ENCODE measurements at places on chromosomes 13 and 19.

DNA sequence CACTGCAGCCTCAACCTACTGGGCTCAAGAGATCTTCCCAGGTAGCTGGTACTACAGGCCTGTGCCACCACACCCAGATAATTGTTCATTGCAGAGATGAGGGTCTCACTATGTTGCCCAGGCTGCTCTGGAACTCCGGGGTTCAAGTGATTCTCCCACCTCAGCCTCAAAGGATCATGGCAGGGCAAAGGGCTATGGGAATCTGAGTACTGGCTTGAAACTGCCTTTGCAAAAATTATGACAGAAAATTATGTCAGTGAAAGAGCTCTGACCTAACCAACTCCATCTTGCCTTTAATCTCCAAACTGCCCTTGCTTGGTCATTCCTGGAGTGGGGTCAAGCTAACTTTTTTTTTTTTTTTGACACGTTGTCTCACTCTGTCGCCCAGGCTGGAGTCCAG lies 1.3 kb upstream of the DNASE2 start:
- no peak for DNase-seq

DNA sequence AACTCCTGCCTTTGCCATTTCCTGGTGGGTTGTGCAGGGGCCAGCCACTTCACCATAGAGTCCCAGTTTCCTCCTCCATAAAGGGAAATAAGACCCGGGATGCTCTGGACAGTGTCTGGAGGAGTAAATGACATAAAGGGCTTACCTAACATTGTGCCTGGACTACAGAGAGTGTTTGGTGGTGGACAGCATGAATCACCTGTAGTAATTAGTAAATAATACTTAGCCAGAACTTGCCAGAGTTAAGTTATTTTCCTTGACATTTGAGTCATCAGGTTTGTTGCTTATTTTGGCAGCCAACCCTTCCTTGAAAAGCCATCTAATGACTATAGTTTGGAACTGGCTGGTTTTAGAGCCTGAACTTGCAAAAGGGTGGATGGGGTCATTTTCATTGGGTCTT lies 159.2 kb downstream of the SLC7A1 start:
- DNase-seq, result peak; percentile 58

DNA sequence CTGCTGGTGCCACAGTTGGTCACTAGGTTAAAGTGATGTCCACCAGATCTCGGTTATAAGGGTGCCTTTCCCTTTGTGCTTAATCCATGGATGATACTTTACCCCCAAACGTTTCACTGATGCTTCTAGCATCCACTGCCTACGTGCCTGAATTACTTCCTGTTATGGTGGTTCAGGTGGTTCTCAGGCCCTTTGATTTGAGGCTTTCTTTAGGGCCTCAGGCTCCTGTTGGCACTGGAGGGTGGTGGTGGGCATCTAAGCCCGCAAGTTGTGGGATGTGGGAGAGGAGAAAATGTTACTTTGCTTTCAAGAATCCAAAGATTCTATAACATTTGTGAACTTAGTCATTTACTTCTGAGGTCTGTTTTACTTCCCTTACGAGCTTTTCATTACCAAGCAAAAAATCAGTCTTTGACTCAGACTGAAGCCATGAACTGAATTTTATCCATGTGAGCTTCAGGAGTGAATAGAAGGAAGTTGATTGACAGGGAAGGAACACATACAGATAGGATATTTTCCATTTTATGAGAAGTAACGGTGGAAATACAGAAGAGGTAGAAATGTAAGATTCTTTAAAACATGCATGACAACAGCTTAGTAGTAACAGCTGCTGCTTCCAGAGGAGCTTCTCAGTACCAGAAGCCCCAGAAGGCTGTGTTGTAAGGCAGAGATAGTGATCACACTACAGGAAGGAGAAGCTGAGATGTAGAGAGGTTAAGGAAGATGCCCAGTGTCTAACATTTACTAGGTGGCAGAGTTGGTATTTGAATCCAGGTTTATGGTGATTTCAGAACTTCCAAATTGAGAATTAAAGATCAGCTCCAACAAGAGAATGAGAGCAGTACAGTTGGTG lies 65.0 kb downstream of the ARHGEF7 start:
- DNase-seq, result no peak

DNA sequence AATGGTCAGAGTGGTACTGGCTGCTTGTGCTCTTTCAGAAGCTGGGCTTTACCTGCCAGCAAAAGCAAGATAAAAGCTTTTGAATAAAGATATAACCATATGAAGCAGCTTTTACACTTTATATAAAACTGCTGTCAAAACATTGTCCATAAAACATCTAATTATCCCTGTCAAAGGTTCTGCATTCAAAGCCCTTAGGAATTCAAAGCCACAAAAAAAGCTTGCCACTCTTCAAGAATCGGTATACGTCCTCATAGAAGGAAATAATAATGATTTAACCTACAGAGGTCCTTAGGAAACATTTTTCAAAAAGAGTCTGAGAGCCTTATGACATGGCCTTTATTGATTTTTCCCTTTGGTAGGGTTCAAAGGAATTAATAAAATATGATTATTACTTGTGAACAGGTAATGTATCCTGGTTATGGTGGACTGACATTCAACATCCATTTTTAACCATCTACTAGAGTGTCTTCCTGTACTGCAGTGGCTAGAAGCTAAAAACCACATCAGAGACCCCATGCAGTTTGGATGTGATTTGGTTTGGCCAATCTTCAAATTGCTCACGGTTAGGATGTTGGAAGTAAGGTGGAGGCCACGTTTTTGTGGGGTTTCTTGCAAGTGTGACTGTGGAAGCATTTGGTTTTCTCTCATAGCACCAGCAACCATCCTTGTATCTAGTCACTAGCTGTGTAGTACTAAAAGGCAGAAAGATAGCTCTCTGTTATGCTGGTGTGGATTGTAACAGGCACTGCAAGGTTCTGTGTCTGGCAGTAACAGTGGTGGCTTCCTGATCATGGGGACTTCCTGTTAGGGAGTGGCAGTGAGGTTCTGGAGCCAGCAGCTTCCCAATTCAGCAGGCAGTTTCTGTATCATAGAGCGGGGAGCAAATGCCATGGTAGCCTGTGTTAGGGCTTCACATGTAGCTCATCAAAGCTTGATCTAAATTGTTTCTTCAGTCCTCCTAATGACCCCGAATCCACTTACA lies 441.5 kb downstream of the DIAPH3 start:
- no peak for DNase-seq

- DNase-seq, result peak; percentile 7
These were observed 1464.3 kb downstream of the UQCRFS1 start for GRCh38 chr19:27748551-27749152.

- DNase-seq, result peak; percentile 76
These were observed 51.2 kb upstream of the EEF1AKMT1 start for GRCh38 chr13:20824762-20825476.

- DNase-seq, result no peak
These were observed 27.2 kb downstream of the EPN1 start for GRCh38 chr19:55702131-55702627.

- no peak for DNase-seq
These were observed 15.6 kb upstream of the PROZ start for GRCh38 chr13:113142876-113143275.

GRCh38 chr13:94210816-94211215 lies 268.7 kb downstream of the DCT start:
- no peak for DNase-seq

GRCh38 chr19:18839465-18840287 lies 7.9 kb downstream of the UPF1 start:
- peak; percentile 37 for DNase-seq

DNA sequence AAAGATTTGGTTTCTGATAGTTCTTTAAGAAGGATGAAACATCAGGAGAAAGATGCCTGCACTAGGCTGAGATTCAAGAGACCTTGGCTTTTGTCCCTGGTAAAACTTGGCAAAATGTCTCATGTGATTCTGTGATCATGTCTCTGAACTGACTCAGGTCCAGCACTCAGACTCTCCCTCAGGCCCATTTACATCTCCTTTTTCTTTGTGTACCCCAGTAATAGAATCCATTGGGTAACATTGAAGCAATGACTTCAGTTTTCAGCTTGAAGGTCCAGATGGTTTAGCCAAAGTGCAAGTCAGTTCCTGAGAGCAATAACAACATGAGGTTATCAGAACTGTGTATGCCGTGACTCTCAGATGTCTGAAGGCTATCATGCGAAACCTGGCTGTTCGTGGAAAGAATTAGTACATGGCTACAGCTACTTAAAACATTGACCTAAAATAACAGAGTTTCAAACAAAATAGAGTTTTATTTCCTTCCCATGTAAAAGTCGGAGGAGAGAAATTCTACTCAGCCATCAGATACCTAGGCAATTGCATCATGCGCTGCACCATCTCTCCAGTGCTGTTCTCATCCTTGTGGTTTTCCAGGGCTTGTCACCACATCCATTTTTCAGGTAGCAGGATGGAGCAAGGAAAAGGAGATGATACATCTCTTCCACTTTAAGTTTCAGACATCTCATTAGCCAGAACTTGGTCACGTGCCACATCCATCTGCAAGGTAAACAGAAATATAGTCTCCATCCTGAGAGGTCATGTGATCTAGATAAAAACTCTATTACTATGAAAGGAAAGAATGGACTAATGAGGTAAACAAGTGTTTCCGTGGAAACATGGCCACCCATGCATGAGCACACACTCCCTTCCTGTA lies 117.3 kb downstream of the POSTN start:
- peak; percentile 99 for DNase-seq

DNA sequence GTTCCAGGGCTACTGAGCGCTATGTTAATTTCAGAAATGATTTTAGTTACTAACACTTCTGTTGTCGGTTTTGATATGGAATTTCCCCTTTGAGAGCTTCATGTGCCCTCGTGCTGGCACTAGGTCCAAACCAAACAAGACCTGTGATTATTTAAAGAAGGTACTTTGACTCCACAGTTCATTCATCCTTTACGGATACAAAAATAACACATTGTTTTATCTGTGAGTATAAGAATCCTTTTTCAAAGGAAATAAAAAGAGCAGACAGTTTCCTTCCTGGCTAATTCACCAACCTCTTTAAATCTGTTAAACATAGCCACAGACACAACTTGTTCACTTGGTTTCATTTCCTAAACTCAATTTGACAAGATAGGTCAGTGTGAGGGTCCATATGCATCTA lies 141.2 kb downstream of the FLT1 start:
- DNase-seq, result no peak

GRCh38 chr19:17949956-17950309 lies 17.0 kb upstream of the KCNN1 start:
- DNase-seq, result no peak

GRCh38 chr19:33554391-33554790 lies 32.8 kb upstream of the PEPD start:
- DNase-seq, result no peak

- DNase-seq, result no peak
These were observed 171.2 kb downstream of the TEX29 start for GRCh38 chr13:111491659-111492058.

- DNase-seq, result no peak
These were observed 181.6 kb upstream of the GPR12 start for GRCh38 chr13:26942184-26942583.

DNA sequence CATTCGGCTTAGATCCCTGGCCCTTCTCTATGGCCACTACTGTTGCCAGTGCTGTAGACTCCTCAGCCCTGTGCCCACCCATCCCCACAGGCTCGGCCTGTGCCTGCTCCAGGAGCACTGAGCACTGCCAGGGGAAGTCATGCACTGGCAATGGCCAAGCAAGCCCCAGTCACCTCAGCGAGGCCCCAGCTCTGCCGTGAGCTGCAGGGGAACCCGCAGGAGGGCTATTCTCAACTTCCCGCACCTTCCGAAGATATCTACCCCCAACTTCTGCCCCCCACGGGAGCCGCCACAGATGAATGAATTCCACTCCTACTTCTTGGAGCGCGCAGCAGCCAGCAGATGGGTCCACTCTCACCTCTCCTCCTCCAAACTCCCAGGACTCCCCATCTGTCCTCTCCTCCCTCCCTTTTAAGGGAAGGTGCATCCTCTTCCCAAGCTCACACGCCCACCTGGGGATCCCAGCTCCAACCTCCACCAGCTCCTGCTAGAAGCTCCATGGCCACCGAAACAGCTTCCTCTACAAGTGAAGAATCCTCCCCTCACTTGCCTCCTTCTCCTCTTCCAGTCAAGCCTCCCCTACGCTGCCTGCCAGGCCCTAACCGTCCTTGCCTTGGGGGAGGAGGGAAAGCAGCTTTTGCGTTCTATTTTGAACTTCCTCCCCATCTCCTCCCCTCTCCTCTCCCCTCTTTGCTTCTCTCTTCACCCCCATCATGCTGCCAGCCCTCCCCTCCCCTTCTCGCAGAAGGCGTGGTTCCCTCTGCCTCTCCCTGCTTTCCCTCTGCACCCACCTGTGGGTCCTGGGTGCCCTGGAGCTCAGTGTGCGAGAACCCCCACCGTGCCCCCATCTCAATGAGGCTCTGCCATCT lies 52.2 kb downstream of the PEPD start:
- DNase-seq, result no peak

GRCh38 chr13:40031031-40031430 lies 375.6 kb downstream of the COG6 start:
- peak; percentile 83 for DNase-seq

GRCh38 chr19:45455707-45456499 lies 11.9 kb upstream of the FOSB start:
- peak; percentile 98 for DNase-seq

DNA sequence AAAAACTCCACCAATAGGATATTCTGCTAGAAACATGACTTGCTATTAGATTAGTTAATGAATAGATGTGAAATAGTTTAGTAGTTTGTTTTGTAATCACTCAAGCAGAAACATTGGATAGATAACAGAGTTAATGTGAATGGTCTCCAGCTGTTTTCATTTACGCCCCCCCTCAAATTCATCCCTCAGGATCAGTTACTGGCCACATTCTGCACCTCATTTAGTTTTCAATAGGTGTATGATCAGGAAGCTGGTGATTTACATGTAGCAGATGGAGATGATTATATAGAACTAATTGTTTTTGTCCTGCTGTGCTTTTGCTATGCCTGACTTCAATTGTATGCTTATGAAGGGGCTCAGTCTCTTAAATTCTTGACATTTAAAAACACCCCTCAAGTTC lies 759.0 kb downstream of the SLITRK6 start:
- DNase-seq, result no peak

DNA sequence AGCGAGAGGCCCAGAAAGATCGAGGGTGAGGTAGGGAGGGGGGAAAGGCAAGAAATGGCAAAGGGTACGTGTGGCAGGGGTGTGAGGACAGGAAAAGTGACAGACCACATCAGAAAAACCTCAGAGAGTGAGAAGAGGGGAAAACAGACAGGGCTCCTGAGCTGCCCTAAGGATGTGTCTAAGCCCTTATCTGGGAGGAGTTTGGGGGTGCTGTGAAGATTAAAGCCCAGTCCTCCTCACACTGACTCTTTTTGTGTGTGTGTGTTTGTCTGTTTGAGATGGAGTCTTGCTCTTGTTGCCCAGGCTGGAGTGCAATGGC lies 703 bp upstream of the PTH2 start:
- no peak for DNase-seq

DNA sequence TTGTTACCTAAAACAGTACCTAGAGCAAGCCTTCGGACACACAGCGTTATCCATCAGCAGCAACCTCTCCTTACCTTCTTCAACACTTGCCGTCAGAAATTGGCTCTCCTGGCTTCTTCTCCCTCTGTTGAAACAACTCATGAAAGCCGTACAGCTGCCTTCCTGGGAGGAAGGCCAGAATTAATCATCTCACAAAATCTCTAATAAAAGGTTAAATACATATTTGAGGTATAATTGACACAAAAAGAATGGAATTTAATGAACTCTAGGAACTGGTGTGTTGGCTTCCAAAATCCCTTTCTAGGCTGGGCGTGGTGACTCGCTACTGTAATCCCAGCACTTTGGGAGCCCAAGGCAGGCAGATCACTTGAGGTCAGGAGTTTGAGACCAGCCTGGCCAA lies 37.3 kb upstream of the GTF2F2 start:
- DNase-seq, result peak; percentile 77
